A549 treated with DMSO at 1 μM for 4 hours (cell line): ENCODE measurements at places on chromosomes 16 and 17. TPM values are rescaled to one million over a fixed set of nuclear protein-coding genes. Genes with fewer than 3 reads are reported as not detected.

PDILT gene
- not detected in 5 replicates for total RNA-seq

CEMP1 gene
- total RNA-seq: 0.06 to 0.07 TPM in 2 of 5 replicates, not detected in the others

FSCN2 gene
- total RNA-seq: 0.45 to 1.4 TPM (median 1.1 TPM) in 5 replicates

NPIPB13 gene
- total RNA-seq: 0.66 to 3.2 TPM (median 3.0 TPM) in 5 replicates
